ENCODE measurements at places on chromosomes 5 and 9.
A peak's percentile ranks its signal among the peaks of the same experiment; 100 is the strongest.

DNA sequence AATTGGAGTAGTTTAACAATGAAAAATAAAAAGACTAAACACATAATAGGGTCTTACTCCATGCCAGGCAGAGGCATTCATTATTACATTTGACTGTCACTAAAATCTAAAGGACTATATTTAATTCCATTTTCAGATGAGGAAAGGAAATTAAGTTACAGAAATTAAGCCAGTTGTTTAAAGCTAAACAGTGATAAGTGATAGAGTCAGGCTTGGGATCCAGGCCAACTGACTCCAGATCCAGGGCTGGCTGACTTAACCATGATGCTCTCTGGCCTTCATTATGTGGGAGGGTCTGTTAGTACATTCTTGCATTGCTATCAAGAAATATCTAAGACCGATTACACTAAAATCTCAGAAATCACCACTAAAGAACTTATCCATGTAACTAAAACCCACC lies 107.2 kb downstream of the ARHGEF28 start:
- no peak for DNase-seq

DNA sequence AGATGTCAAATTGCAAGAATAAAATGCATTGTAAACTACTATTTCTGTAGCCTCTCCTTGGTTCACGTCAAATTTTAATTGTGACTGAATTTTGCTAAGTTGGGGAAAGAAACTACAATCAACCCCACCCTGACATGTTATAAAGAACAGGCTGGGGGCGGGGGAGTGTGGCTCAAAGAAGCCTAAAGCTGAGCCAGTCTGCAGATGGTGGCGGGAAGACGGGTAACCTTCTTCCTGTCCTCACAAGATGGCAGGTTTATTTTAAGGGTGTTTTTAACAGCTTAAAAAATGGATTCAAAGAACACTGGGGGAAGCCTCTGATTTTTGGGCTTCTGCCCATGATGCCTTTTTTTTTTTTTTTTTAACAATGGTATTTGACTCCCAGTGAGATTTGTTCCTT lies 68.5 kb upstream of the MELK start:
- DNase-seq: peak; percentile 18

DNA sequence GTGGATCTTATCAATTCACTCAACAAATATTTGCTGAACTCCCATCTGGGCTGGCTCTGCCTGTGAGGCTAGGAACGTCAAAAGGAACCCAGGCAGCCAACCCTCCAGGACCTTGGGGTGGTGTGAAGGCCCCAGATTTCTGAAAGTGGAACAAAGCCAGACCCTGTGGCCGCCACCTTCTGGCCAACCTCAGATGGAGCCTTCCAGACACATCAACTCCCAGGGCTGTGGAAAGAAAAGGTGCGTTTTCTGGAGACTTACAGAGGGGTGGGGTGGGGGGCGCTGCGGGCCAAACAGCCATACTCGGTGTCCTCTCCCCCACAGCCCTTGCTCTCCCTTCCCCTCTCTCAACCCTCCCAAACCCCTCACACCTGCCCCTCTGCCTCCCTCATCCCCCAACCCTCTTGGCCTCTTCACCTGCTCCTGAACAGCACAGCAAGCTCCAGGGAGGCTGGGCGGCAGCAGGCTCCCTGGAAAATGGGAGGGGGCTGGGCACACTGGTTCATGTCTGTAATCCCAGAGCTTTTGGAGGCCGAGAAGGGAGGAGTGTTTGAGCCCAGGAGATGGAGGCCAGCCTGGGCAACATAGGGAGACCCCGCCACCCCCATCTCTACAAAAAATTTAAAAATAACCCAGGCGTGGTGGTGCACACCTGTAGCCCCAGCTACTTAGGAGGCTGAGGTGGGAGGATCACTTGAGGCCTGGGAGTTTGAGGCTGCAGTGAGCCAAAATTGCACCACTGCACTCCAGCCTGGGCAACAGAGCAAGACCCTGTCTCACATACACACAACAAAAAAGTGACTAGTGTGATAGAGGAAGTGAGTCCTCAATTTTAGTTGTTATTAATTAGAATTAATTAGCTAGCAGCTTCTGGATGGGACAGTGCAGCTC lies 45.0 kb upstream of the PRRC2B start:
- DNase-seq: peak; percentile 73

DNA sequence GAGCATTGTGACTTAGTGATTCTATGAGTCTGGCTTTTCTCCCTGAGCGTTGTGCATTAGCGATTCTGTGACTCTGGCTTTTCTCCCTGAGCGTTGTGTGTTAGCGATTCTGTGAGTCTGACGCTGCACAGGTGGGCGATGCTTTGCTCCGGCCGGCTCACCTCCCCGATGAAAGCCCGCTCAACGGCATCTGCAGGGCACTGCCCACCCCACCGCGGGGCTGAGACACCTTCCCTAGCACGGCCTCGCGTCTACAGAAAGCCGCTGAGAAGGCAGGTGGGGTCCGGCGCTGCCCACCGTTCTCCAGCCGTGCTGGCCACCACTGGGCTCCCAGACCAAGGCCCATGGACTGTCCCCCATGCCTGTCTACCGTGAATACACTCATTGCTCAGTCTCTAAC lies 12.8 kb upstream of the SLC9A3 start:
- DNase-seq: no peak

- no peak for DNase-seq
Measured at GRCh38 chr9:113857875-113858274, 18.2 kb upstream of the ZNF618 start.

DNA sequence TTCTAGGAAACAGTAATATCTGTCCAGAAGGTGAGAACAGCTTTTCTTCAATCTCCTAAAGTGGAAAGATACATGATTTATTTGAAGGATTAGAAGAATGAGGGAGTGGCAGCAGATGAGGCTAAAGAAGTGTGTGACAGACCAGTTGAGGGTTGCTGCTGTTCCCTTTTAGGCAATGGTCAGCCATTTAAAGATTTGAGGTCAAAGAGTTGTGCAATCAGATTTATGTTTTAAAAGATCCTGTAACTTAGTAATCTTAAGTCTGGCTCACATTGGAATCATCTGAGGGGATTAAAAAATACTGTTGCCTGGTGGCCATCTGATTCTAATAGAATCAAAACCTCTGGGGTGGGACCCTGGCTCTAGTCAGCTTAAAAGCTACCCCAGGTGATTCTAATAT lies 4.3 kb upstream of the SGCD start:
- no peak for DNase-seq

- DNase-seq: no peak
Measured at GRCh38 chr5:96572864-96573512, 89.2 kb upstream of the CAST start.

GRCh38 chr9:122325124-122325523 lies 45.7 kb upstream of the PTGS1 start:
- no peak for DNase-seq

DNA sequence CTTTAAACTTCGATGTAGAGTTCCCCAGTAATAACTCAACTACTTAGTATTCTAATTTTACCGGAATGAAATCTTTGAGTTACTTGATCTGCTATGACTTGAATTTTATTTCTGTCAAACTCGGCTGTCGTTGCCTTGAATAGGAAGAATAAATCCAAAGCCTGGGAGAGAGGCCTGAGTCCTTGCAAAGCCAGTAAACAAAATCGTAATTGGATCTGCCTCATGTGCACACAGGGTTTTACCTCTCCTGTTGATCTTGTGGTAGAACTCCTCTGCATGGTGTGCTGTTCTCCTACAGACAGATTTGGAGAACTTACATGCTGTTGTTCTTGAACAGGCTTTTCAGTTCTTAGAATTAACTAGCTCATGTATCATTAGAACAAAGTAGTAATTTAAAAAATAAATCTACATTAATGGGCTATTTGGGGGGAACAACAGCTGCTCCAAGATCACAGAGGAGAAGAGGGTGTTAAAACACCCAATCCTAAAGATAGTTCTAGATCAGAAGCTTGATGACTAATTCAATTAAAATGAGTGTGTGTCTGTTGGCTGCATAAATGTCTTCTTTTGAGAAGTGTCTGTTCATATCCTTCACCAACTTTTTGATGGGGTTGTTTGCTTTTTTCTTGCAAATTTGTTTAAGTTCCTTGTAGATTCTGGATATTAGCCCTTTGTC lies 28.9 kb downstream of the HSPB3 start:
- no peak for DNase-seq

- no peak for DNase-seq
Measured at GRCh38 chr5:143434261-143435209, 31.0 kb upstream of the NR3C1 start.

DNA sequence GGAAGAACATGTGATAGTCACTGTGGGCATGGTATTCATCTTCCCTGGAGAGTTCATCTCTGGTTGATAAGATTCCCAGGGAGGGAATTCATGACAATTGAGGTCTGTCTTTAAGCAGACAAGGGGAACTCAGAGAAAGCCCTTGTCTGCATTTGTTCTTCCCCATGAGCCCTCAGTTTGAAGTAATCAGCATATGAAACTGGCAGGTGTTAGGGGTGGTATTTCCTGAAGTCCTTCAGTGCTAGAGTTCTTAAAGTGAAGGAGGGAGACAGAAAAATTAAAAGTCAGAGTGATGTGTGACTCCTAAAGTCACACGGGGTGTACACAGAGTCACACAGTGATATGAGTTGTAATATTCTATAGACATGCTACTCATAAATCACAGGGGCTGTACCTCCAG lies 60.6 kb upstream of the SYK start:
- DNase-seq: no peak

- DNase-seq: no peak
Measured at GRCh38 chr9:38713426-38713825, 6.5 kb downstream of the FAM240B start.

GRCh38 chr5:77773734-77774280 lies 2.3 kb downstream of the TBCA start:
- DNase-seq: no peak

- DNase-seq: no peak
Measured at GRCh38 chr9:112852741-112853504, 37.8 kb downstream of the SLC46A2 start.

DNA sequence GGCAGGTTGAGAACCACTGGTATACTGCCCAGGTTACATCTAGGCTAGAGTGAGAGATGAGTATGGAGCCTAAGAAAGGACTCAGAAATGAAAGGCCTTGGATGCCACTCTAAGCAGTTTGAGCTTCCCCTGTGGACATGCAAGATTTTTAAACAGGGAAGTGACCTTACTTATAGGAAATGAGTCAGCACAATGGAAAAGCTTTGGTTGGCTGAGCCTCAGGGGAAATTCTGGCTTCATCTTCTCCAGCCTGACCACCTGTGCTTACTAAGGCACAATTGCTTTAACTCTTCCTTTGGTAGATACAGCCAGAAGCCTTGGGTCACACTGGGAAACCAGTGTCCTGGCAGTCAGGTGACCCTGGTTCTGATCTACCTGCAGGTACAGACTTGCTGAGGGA lies 380.2 kb upstream of the ZNF462 start:
- peak; percentile 68 for DNase-seq

DNA sequence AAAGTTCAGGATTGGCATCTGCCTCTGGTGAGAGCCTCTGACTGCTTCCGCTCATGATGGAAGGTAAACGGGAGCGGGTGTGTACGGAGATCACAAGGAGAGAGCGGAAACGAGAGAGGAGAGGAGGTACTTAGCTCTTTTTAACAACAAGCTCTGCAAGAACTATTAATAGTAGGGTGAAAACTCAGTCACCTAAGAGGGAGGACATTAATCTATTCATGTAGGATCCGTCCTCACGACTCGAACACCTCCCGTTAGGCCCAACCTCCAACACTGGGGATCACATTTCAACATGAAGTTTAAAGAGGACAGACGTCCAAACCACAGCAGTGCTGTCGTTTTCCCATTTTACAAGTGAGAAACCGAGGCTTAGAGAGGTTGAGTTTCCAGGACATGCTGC lies 173.7 kb downstream of the SLC28A3 start:
- DNase-seq: no peak

DNA sequence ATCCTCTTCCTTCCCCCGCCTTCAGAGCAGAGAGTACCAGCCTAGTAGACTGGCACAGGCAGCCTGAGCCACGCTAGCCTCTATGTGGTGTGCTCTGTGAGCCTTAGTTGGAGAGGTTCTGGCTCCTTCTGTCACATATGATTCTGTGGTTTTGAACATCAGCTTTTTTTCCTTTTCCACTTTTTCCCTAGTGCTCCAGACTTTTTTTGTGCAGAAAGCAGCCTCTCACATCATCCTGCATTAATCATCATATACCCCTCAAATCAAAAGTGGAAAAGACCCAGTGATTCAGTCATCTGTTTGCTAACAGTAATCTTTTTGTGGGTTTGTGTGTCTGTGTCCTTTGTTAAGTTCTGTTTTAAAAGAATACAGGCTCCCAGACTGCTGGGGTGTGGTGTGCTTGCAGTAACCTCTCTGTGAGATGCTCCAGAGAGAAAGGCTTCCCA lies 663.9 kb upstream of the RGMB start:
- no peak for DNase-seq

DNA sequence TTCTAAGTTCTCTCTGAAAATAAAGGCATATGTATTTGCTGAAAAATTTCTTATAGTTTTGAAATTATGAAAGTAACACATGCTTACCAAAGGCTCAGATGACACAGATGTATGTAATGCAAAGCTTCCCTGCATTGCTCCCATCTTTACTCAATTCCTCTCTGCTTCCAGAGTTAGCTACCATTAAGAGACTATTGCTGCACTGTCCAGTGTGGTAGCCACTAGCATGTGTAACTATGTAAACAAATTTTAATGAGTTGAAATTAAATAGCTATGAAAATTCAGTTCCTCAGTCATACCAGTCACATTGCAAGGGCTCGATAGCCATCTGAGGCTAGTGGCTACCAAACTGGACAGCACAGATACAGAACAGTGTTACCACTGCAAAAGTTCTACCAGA lies 17.9 kb downstream of the FRMD3 start:
- DNase-seq: no peak

GRCh38 chr5:393846-394275 lies 49.1 kb upstream of the EXOC3 start:
- no peak for DNase-seq

GRCh38 chr5:37506241-37506640 lies 127.1 kb downstream of the WDR70 start:
- DNase-seq: no peak

DNA sequence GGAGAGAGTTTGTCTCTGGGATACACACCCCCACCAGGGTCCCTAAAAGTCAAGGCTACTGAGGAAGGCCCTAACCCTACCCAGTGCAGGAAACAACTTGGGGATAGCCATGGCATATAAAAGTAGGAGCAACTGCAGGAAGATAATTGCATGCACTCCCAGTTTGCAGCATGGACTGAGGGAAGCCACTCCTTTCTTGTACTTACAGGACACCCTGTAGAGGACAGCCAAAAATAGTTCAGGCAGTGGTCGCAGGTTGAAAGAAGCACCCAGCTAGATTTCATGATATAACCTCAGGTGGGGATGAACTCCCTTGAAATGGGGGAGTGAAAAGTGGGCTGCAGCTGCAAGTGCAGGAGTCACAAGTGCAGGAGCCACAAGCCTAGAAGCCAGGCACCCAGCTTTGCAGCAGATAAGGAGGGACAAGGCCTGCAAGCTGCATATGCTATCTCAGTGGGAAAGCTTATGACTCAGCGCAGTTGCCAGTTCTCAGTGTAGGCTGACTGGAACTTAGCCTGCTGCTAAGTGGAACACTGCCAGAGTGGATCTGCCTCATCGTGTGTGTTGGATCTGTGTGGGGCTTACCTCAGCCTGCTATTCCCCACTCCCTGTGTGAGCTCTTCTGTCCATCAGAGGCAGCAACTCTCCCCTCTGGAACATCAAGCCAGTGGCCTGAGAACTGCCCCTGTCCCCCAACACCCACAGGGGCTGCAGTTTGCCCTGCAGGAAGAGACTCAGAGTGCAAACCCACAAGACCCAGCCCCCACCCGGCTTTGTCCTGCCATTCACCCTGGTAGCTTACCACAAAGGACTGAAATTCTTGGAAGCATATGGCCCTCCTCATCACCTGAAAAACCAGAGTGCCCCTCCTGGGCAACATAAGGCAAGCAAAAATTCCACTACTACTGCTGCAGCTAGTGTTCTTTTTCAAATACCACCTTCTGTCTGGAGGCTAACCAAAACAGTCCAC lies 42.7 kb downstream of the CYLC2 start:
- no peak for DNase-seq
